Suprapubic skin (tissue), 4 donors: ENCODE measurements at places on chromosomes 1 and 21.

- peak overlapping the region; percentile 95 for H3K27ac ChIP-seq
- H3K4me3 ChIP-seq, result peak overlapping the region; percentile 76
- H3K27me3 ChIP-seq, result no peaks in the 10 kb centered on the region
- peak; percentile 63 for DNase-seq
- H3K4me1 ChIP-seq, result peaks cover 24% of the 10 kb centered on the region
These were observed 954 bp downstream of the MARK1 start for GRCh38 chr1:220528679-220529501.

DNA sequence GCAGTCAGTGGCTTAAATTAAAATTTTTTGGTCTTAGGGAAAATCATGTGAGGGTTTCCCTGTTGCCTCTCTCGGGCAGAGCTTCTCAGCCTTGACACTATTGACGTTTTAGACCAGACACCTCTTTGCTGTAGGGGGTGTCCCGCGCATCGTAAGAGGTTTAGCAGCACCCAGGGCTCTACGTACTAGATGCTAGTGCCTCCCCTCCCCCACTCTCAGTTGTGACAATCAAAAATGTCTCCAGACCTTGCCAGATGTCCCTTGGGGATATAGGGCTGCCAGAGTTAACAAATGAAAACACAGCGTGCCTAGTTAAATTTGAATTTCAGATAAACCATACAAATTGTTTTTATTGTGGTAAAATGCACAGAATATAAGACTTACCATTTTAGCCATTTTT lies 293.3 kb downstream of the DISC1 start:
- no peaks in the 10 kb centered on the region for H3K27me3 ChIP-seq
- no peak overlapping the region for H3K27ac ChIP-seq
- DNase-seq, result no peak
- H3K4me1 ChIP-seq, result peaks cover 9% of the 10 kb centered on the region
- H3K4me3 ChIP-seq, result no peak overlapping the region

GRCh38 chr1:184761969-184762485 lies 7.4 kb upstream of the EDEM3 start:
- no peak for DNase-seq
- H3K27me3 ChIP-seq, result no peaks in the 10 kb centered on the region
- H3K4me3 ChIP-seq, result no peak overlapping the region
- no peaks in the 10 kb centered on the region for H3K4me1 ChIP-seq
- H3K36me3 ChIP-seq, result no peaks in the 10 kb centered on the region
- H3K27ac ChIP-seq, result no peak overlapping the region

- H3K4me3 ChIP-seq, result no peak overlapping the region
- no peak overlapping the region for H3K27ac ChIP-seq
- H3K27me3 ChIP-seq, result no peaks in the 10 kb centered on the region
- H3K36me3 ChIP-seq, result no peaks in the 10 kb centered on the region
- peaks cover 11% of the 10 kb centered on the region for H3K4me1 ChIP-seq
These were observed 4.1 kb upstream of the PTPN7 start for GRCh38 chr1:202164271-202165037.

DNA sequence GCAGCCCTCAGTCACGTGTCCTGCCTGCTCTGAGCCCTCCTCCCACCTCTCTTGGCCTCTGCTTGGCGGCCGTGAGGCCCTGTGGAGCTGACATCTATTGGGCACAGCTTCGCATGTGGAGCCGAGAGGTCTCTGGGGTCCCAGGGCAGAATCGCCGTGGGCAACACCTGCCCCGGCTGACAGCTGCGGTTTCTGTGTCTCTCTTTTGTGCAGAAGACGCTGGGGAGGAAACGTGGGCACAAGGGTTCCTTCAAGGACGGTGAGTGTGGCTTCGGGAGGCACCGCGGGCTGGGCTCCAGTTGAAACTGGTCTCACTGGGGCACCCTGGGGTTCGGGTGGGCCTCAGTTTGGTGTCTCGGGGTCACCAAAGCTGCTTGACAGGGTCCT lies 11.5 kb downstream of the ARHGEF16 start:
- H3K27ac ChIP-seq, result no peak overlapping the region
- no peaks in the 10 kb centered on the region for H3K36me3 ChIP-seq
- DNase-seq, result no peak
- H3K4me1 ChIP-seq, result peaks cover 50% of the 10 kb centered on the region
- no peaks in the 10 kb centered on the region for H3K27me3 ChIP-seq
- no peak overlapping the region for H3K4me3 ChIP-seq

DNA sequence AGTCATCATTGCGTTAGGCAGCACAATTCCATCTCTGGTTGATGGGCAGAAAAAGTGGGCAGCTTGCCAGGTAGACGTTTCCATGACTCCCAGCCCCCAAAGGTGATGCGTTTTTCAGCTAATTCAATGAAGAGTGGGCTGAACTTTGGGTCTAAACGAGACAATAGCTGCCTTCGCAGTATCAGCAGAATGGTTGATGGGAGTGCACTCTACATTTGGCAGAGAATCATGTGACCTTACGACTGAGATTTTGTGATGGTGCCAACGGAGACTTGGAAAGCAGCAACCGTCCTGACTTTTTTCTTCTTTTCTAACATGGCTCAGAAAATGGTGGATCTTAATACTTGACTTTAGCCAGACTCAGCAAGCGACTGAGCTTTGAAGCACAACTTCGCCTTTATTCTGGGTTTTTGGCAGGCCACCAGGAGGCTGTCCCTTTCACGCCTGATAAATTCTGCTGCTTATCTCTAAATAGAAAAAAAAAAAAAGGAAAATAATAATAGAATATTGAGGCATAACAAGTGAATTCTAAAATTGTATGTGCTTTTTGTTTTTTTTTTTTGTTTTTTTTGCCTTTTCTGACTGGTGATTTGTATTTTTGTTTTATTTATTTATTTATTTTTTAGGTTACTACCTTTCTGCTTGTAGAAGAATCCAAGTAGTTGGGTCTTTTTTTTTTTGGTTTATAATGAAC lies 804.8 kb downstream of the USP25 start:
- no peaks in the 10 kb centered on the region for H3K36me3 ChIP-seq
- peak overlapping the region; percentile 92 for H3K27ac ChIP-seq
- H3K4me1 ChIP-seq, result peaks cover 33% of the 10 kb centered on the region
- H3K27me3 ChIP-seq, result no peaks in the 10 kb centered on the region
- peak overlapping the region; percentile 54 for H3K4me3 ChIP-seq
- DNase-seq, result peak; percentile 90

GRCh38 chr1:38624336-38625039 lies 235.1 kb downstream of the RRAGC start:
- H3K27me3 ChIP-seq, result peaks cover 5% of the 10 kb centered on the region
- H3K27ac ChIP-seq, result no peak overlapping the region
- no peak overlapping the region for H3K4me3 ChIP-seq
- H3K4me1 ChIP-seq, result no peaks in the 10 kb centered on the region
- H3K36me3 ChIP-seq, result no peaks in the 10 kb centered on the region
- DNase-seq, result no peak

GRCh38 chr1:167076136-167076710 lies 14.0 kb downstream of the GPA33 start:
- no peak for DNase-seq
- peaks cover 16% of the 10 kb centered on the region for H3K27me3 ChIP-seq
- H3K36me3 ChIP-seq, result no peaks in the 10 kb centered on the region
- no peak overlapping the region for H3K4me3 ChIP-seq
- H3K27ac ChIP-seq, result no peak overlapping the region

DNA sequence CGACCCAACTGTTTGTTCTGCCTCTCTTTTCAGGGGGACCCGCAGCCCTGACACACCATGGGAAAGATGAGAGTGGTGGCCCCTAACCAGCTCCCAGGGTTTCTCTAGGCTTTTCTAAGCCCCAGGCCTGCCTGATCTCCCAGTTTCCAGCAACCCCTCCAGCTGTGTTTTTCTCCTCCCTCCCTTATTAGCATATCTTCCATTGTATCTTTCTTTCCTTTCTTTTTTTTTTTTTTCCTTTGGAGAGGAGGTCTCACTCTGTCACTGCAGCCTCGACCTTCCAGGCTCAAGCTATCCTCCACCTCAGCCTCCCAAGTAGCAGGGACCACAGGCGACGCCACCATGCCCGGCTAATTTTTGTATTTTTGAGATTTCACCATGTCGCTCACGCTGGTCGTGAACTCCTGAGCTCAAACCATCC lies 1.8 kb upstream of the CERS2 start:
- H3K4me3 ChIP-seq, result no peak overlapping the region
- H3K27ac ChIP-seq, result peak overlapping the region; percentile 45
- peaks cover 69% of the 10 kb centered on the region for H3K4me1 ChIP-seq
- no peaks in the 10 kb centered on the region for H3K27me3 ChIP-seq

- peaks cover 7% of the 10 kb centered on the region for H3K4me1 ChIP-seq
- H3K36me3 ChIP-seq, result no peaks in the 10 kb centered on the region
- H3K27me3 ChIP-seq, result no peaks in the 10 kb centered on the region
- no peak overlapping the region for H3K27ac ChIP-seq
- H3K4me3 ChIP-seq, result no peak overlapping the region
These were observed 57.3 kb downstream of the PSMG1 start for GRCh38 chr21:39125752-39126485.

DNA sequence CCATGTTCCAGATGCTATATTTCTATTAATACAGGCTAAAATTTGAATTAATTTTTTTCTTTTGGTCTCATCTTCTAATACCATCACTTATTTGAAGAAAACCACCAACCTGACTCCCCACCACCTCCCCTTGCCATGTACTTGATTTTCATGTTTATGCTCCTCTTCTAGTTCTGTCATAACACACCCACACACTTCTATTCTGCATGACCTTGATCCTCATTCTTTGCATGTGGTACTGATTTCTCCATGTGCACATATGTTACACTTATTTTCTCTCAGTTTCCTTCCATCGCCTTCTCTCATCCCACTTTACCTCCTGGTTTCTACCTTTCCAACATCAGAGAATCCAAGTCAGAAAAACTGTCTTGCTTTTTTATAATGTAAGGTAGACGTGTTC lies 78.9 kb upstream of the ARID1A start:
- H3K36me3 ChIP-seq, result no peaks in the 10 kb centered on the region
- no peaks in the 10 kb centered on the region for H3K27me3 ChIP-seq
- DNase-seq, result no peak
- H3K4me1 ChIP-seq, result peaks cover 22% of the 10 kb centered on the region

- H3K4me1 ChIP-seq, result peaks cover 4% of the 10 kb centered on the region
- no peak overlapping the region for H3K27ac ChIP-seq
- no peak overlapping the region for H3K4me3 ChIP-seq
- H3K36me3 ChIP-seq, result no peaks in the 10 kb centered on the region
- H3K27me3 ChIP-seq, result no peaks in the 10 kb centered on the region
- DNase-seq, result no peak
These were observed 49.4 kb downstream of the LEPR start for GRCh38 chr1:65469889-65470340.

DNA sequence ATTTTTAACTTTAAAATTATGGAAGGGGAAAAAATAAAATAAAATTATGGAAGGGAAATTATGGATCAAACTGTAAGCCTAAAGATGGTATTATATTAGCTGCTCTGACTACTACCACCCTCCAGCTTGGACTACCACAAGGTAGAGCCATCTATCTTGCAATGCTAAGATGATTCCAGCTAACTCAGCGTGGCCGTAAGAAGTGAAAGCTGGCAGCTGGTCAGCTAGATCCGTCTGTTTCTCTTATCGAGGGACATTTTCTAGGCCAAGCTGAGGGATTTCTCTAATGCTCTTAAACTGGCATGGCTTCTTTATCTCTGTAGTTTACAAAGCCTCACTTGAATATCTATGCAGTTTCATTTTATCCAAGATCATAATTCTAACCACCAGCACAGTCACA lies 31.5 kb downstream of the LYST start:
- no peaks in the 10 kb centered on the region for H3K27me3 ChIP-seq
- no peak overlapping the region for H3K4me3 ChIP-seq
- peaks cover 16% of the 10 kb centered on the region for H3K4me1 ChIP-seq
- no peak for DNase-seq
- peaks cover under 1% of the 10 kb centered on the region for H3K36me3 ChIP-seq
- no peak overlapping the region for H3K27ac ChIP-seq

DNA sequence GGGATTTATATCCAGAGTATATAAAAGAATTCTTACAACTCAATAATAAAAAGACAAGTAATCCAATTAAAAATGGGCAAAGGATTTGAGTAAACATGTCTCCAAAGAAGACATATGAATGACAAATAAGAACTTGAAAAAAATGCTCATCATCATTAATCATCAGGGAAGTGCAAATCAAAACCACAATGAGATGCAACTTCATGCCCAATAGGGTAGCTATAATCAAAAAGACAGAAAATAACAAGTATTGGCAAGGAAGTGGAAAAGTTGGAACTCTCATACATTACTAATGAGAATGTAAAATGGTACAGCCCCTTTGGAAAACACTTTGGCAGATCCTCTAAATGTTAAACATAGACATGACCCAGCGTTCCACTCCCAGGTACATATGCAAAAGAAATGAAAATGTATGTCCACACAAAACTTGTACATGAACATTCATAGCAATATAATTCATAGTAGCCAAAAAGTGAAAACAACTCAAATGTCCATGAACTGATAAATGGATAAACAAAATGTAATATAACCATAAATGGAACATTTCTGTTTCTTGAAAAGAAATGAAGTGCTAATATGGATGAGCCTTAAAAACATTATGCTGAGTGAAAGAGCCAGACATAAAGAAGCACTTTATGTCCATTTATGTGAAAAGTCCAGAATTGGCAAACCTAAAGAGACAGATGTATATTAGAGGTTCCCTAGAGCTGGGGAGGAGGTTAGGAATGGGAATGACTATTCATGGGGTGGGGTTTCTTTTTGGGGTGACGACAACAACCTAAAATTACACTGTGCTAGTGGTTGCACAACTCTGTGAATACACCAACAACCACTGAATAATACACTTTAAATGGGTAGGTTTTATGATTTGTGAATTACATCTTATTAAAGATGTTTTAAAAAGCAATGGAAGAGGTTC lies 259.7 kb downstream of the RHOU start:
- no peaks in the 10 kb centered on the region for H3K36me3 ChIP-seq
- peaks cover 7% of the 10 kb centered on the region for H3K4me1 ChIP-seq
- DNase-seq, result no peak
- no peak overlapping the region for H3K4me3 ChIP-seq
- H3K27ac ChIP-seq, result no peak overlapping the region
